ENCODE measurements at places on chromosomes 4 and X.

DNA sequence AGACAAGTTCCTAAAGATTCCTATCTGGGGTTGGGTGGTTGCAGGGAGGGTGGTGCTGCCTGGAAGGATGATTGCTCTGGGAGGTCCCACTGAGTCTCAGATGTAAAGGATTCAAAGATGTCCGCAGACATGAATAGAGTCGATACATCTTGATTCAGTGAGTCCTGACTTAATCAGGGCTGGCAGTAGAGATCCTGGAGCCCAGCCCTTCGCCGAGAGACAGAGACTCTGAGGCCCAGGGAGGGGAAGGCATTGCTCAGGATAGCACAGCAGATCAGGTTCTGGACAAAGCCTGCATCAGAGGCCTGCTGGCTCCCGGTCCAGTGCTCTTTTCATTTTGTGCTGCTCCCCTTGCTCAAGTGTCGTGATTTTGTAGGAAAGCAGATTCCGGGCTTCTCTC, 21.7 kb downstream of the PJA1 start:
- DNase-seq, result no peak

DNA sequence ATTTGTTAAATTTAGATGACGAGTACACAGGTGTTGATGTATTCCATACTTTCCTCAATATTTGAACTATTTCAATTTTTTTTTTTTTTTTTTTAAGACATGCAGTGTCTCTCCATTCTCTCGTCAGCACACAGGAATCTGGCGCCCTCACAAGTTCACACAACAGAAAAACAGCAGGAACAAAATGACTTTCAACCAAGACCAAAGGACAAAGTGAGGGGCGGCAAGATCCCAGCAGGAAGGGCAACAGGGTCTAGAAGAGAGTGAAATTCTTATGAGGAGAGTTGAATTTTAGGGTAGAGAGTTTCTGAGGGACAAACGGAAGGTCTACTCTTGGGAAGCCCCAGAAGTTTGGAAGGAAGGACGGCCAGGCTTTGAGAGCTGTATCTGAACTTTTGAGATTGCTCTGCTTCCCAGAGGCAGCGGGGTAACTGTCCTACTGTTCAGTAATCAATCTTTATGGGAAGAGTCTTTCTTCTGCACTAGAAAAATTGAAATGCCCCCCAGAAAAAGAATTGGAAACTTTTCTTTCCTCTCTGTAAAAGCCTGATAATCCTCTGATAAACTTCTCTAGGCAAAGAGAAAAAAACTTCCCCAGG, 760.2 kb downstream of the RAB28 start:
- DNase-seq, result no peak

DNA sequence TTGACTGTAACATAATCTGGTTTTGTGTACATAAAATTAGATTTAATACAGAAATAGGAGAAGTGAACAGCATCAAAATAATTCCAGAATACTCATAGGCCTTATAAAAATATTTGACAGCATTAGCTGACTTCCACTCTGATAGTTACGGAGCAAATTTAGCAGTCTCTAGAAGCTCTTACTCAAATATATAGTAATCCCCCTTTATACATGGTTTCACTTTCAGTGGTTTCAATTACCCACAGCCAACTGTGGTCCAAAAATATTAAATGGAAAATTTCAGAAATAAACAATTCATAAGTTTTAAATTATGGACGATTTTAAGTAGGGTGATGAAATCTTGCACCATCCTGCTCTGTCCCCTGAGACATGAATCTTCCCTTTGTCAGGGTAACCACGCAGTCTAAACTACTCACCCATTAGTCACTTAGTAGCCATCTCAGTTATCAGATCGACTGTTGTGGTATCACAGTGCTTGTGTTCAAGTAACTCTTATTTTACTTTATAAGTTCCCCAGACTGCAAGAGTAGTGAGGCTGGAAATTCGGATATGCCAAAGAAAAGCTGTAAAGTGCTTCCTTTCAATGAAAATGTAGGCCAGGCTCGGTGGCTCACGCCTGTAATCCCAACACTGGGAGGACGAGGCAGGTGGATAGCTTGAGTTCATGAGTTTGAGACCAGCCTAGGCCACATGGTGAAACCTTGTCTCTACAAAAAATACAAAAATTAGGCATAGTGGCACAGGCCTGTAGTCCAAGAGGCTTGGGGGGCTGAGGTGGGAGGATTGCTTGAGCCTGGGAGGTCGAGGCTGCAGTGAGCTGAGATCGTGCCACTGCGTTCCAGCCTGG, 17.2 kb upstream of the RTL9 start:
- DNase-seq, result no peak

GRCh38 chr4:76546759-76547742, 112.0 kb downstream of the SHROOM3 start:
- no peak for DNase-seq

DNA sequence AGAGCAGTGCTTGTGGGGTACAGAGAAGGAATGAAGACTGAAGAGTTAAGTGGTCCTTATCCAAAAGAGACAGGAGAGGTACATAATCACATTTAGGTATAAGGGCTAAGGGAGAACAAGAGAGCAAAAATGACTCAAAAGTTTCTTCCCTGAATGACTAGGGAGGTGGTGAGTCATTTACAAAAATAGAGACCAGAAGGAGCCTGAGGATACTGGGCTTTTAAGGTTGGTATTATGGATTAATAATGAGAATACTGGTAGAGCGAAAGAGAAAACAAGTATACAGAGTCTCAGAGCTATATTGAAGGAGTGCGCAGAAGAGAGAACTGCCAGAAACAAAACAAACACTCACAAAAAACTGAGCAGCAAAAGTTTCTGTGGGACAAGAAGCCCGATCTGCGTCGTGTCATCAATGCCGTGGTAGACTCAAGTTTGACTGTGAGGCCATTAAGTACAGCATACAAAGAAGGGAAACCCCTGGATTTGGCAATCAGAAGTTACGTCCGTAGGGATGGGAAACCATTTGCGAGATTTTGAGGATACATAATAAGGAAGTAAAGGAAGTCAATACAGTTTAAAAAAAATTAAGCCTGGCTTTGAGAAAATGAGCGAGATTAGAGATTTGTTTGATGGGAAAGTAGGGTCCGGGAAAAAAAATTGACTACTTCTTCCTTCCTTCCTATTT, 129.1 kb upstream of the STIM2 start:
- no peak for DNase-seq

DNA sequence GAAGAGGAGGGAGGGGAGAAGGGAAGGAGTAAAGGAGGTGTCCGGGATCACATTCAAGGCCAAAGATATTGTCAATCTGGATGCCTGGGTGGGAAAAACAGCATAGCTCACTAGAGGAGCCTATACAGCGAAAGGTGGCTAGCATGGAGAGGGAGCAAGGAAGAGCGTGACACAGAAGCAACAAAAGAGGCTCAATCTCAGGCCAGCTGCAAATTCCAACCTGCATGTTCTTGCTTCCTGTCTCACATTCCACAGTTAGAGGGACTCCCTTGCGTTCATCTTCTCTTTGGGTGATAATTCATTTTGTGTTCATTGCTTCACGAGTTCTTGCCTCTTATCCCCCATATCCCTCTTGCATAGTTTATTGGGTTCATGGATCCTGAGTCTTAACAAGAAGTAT, 3.0 kb upstream of the CLNK start:
- DNase-seq, result no peak

DNA sequence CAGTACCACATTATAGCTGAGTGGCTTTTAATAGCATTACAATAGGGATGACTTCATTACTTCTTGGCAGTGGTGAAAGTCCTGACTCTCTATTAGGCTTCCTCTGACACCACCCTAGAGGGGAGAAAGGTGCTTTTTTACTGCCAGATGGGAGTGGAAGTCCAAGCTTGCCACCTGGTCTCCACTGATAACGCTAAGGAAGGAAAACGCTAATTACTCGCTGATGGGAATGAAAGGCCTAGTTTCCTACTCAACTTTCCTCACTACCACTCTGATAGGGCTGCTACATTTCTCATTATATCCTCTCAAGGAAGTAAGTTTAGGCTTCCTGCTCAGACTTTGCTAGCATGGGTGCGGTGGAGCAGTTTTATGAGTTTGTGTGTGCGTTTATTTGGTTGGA, 62.3 kb upstream of the PAGE3 start:
- no peak for DNase-seq

DNA sequence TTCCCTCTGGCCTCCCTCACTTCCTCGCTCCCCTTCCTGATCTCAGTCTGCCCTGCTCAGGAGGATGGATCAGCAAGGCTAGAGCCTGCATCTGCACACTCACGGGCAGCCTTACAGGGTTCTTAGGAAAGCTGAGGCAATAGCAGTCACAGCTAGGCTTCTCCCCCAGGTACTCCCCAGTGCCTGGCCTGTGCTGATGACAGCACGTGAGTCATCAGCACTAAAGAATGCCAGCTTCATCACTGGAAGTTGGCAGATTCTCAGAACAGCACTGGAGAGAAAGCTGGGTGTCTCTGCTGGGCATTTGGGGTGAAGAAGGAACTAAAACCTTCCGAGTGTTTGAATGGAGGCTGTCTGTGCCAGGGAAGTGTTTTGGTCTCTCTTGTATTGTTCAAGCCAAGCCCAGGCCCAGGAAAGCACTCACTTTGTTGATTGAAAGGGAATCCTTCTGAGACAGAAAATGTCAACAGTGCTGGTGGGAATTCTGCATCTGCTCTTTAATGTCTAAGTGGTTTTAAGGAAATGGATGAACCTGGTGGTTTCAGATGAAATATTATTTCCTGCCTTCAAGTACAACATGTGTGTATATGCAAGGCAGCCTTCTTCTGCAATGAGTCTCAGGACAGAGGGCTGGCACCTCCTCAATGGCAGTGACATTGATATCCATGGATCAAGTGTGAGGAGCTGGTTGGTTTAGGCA, 73.0 kb upstream of the SCOC start:
- DNase-seq, result no peak

- no peak for DNase-seq
Observed at GRCh38 chr4:185638093-185638492, 102.8 kb upstream of the PDLIM3 start.

- no peak for DNase-seq
Observed at GRCh38 chr4:24842356-24842755, 47.0 kb downstream of the SOD3 start.

GRCh38 chr4:81571105-81571504, 99.4 kb upstream of the RASGEF1B start:
- DNase-seq, result no peak

DNA sequence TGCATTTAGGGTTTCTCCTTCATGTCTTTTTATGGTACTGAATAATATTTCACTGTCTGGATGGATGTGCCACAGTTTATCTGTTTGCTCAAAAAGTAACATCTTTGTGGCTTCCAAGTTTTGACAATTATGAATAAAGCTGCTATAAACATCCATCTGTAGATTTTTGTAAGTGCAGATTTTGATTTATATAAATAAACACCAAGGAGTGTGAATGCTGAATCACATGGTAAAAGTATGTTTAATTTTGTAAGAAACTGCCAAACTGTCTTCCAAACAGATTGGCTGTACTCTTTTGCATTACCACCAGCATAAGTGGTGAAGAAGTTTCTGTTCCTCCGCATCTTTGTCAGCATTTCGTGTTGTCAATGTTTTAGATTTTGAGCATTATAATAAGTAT, 158.7 kb upstream of the GIMD1 start:
- DNase-seq, result no peak

GRCh38 chr4:108453366-108453765, 167.0 kb upstream of the RPL34 start:
- no peak for DNase-seq

- no peak for DNase-seq
Observed at GRCh38 chr4:76665153-76665552, 230.1 kb downstream of the SHROOM3 start.

DNA sequence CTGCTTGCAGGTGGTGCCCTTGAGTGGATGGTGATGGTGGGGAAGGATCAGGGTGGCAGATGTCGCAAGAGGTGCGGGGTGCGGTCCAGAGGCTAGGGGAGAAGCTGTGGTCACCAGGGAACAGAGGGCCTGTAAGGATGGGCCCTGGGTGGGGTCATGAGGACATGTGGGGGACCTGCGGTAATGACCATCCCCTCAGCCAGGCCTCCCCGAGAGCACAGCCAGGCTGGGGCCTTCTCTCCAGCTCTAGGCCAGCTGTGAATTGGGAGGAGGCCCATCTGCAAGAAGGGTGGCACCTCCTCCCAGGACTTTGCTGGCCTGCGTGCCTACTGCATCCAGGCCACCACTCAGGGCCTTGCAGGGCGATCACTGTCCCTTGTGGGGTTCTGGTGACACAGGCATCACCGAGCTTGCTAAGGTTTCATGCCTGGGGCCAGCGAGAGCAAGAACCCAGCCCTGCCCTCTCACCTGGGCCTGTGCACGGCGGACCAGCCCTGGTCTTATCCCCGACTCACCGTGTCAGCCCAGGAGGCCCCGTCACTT, 34.1 kb upstream of the MXD4 start:
- DNase-seq, result peak; percentile 55

DNA sequence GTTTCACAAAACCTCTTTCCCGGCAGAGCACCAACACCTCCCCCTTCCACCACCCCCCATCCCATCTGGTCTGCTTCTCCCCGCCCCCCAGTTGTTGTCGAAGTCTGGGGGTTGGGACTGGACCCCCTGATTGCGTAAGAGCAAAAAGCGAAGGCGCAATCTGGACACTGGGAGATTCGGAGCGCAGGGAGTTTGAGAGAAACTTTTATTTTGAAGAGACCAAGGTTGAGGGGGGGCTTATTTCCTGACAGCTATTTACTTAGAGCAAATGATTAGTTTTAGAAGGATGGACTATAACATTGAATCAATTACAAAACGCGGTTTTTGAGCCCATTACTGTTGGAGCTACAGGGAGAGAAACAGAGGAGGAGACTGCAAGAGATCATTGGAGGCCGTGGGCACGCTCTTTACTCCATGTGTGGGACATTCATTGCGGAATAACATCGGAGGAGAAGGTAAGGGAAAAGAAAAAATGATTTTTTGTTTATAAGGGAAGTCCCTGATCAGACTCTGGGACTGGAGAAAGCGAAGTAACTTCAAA, at the start of gene PDGFRA:
Gene PDGFRA, plus strand, starts transcription at position 333 of the 541 bp plus-strand sequence. CDS start 29,476 bp downstream, outside the sequence.
- peak; percentile 88 for DNase-seq

- peak; percentile 34 for DNase-seq
Observed at GRCh38 chr4:5470318-5471198, 237.8 kb downstream of the EVC2 start.

GRCh38 chrX:124764354-124764753, 418.0 kb downstream of the SH2D1A start:
- no peak for DNase-seq

DNA sequence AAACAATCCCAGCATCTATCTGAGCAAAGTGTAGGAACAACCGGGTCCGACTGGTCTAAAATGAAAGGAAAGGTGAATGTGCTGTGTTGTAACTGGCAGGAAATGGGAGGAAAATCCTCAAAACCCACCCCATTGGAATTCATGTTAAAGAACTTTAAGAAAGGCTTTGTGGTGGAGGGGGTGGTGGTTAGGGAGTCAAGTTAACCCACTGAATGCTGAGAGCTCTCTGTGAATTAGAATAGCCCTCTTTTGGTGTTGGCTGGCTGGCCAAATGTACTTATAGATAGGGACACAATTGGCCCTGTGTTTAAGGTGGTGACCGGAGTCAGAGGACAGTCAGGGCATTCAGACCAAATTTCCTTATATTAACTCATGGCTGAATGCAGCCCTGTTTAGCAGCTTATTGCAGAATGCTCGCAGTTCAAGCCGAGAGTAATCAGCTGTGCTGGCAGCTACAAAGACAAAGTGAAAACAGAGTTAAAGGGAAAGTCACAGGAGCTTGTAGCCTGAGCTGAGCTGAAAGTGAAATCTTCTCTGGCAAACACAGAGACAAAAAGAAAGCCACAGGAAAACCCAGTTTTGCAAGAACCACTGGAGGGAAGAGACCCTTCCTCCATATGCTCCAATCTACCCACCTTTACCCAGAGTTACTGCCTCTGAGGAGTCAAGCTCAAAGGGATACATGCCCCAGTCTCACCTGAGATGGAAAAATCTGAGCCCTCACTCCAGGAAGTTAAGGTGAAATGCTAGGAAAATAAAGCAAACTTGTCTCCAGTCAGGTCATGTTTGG, 38.5 kb upstream of the UGT2B7 start:
- no peak for DNase-seq

GRCh38 chr4:90689739-90690138, 562.5 kb downstream of the CCSER1 start:
- DNase-seq, result no peak

Data from suprapubic skin (tissue), 4 donors.